DMS 273 treated with DMSO at 0.1 percent for 48 hours (cell line): ENCODE measurements at places on chromosomes 13 and 19.

DNA sequence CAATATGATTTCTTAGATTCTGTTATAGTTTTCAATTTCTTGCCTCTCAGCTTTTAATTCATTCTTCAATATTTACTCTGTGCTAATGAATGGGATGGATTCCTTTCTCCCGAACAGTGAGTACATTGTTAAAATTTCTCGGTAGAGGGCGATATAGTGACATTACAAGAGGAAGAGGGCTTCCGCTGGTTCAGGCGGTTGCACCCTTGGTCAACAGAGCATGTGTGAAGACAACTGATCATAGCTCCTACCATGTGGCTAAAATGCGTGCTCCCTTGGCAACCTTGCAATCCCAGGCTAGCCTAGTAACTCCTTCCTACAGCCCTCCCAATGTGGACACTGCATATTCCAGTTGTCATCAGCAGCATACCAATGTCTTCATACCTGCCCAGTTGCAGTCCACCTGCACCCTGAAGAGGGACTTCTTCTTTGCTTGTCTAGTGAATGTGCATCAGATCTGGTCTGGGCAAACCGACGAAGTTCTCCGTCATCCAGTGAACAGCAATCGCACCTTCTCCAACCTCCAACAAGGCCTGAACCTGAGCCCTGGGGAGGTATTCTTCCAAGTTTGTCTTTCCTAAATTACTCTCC is 653.0 kb upstream of the GPC6 start:
- DNase-seq, result no peak

- no peak for DNase-seq
These were observed 53.4 kb upstream of the AKAP11 start for GRCh38 chr13:42218576-42218975.

- DNase-seq, result no peak
These were observed 447.8 kb downstream of the SLITRK5 start for GRCh38 chr13:88118952-88119351.

DNA sequence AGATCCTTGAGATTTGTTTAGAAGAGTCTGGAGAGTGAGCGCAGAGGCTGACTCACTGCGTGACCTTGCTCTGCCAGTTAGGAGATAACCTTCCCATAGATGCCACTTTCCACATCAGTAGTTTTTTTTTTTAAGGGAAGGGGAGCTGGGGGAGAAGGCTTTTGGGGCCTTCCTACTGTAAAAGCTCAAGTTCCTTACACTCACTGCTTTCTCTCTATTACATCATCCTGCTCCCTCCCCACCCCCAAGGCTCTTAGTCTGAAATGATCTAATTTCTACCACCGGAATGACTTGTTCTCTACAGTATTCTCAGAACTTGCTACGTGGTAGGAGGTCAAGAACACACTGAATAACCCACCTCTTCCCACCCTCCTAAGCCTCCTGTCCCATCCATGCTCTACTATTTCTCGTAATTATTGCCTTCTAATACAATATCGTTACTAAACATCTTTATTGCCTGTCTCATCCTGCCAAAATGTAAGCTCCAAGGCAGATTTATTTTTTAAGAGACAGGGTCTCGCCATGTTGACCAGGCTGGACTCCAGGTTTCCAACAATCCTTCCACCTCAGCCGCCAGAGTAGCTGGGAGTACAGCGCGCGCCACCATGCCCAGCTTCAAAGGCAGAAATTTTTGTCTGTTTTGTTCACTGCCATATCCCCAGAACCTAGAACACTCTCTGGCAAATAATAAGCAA is 1.2 kb downstream of the LONP1 start:
- DNase-seq, result no peak

DNA sequence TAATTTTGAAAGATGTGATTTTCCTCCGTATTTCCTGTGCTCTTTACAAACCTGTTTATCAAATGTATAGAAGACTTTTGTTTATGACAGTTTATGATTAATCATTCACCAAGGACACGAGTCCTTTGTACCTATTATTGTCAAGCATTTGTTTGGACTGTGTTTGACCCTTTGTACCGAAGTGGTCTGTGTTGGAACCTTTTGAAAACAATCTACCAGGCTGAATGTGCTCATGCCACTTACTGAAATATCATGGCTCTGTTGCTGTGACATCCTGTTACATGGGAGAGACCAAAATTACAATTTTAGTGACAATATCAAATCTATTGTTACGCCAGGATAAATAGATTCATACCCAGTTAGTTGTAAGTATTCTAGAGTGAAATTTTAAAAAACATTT is 193.6 kb downstream of the IRS2 start:
- no peak for DNase-seq

- peak; percentile 5 for DNase-seq
These were observed 948.3 kb downstream of the SLITRK1 start for GRCh38 chr13:82934000-82934399.

DNA sequence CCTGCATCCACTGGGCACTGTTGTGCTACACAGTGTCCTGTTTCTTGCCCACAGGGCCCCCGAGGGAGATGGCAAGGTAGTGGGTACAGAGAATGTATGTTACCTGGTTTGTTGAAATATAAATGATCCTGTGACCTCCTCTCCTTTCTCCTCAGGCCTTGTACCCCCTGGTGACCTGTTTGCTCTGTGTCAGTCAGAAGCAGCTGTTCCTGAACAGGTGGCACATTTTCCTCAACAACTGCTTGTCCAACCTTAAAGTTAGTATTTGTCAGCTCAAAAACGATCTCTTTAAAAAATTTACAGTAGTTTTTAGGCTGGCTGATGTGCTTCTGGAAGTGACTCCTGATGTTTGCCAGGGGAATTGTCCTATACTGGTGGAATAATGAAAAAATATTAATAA is 105.1 kb downstream of the FRY start:
- no peak for DNase-seq

- no peak for DNase-seq
These were observed 5.2 kb downstream of the GARRE1 start for GRCh38 chr19:34259367-34260095.

- DNase-seq, result no peak
These were observed 1648.0 kb downstream of the OLFM4 start for GRCh38 chr13:54676526-54677113.

DNA sequence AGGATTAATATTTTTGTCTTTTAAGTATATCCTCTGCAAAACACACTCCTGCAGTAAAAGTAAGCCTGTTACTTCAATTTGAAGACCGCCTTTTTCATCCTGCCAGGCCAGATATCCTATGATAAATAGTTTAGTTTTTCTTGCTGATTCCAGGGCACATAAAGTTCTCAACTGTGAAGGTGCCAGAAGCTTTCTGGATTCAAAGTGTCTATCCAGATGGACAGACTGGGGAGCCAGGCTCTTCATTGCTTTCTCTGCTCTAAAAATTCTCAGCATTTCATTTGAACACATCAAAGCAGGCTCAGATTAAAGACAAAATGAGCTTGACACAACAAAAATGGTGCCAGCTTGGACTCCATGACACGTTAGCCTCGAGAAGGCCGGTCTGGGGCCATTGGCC is 53.6 kb upstream of the UBL3 start:
- DNase-seq, result no peak

GRCh38 chr19:34432797-34433196 is 4.6 kb downstream of the UBA2 start:
- DNase-seq, result no peak

DNA sequence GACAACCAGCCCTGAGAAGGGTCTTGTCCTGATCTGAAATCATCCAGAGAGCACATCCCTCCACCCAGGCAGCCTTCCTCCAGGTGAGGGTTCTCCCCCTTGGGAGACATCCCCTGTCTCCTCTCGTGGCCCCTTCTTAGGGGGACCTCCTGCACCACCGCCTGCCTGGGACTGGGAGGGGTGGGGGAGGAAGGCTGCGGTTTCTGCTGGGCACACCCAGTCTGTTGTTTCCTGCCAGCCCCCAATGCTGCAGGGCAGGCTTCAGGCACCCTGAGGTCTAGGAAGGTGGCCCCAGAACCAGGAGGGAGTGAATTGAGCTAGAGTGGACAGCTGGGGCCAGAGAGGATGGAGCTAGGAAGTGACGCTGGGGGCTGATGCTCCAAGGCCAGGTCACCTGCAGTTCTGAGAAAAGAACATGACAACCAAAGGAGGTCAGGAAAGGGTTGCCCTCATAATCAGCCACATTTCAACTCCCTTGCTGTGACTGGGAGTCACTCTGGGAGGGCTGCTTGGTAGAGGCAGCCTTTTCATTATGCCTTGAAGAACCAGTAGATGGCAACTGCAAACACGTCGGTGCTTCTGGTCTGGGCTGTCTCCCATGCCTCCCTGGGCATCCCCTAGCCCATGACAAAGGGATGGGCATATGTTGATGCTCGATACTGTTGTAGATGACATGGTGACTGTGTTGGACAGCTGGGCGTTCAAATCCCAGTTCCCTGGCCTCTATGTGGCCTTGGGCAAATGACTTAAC is 1.4 kb downstream of the ARHGEF18 start:
- DNase-seq, result no peak

DNA sequence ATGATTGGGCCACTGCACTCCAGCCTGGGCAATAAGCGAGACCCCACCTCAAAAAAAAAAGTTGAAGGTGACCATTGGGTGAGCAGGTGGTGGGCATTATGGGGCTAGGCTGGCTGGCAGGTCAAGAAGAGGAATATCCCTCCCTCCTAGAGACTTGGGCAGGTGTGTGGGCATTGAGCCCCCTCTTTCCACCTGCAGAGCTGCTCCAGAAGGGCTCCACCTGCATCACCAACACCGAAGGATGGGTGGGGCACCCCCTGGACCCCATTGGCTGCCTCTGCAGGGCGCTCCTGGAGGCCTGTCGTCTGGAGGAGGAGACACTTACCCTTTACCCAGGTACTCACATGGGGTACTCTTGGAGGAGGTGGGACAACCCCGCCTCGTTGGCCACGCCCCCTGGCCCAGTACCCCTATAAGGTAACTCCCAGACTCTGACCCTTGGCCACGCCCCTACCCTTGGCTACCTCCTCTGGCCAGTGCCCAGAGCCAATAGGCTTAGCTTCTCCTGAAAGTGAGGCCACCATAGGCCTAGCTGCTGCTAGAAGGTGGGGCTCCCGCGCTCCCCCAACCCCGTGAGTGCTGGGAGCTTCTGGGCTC is 21.9 kb downstream of the ZSWIM4 start:
- DNase-seq, result no peak

- no peak for DNase-seq
These were observed 3.3 kb downstream of the PIK3R2 start for GRCh38 chr19:18156268-18156667.

GRCh38 chr13:107461751-107462150 is 753.6 kb downstream of the LIG4 start:
- no peak for DNase-seq

GRCh38 chr13:73231471-73231870 is 172.7 kb downstream of the KLF5 start:
- no peak for DNase-seq

DNA sequence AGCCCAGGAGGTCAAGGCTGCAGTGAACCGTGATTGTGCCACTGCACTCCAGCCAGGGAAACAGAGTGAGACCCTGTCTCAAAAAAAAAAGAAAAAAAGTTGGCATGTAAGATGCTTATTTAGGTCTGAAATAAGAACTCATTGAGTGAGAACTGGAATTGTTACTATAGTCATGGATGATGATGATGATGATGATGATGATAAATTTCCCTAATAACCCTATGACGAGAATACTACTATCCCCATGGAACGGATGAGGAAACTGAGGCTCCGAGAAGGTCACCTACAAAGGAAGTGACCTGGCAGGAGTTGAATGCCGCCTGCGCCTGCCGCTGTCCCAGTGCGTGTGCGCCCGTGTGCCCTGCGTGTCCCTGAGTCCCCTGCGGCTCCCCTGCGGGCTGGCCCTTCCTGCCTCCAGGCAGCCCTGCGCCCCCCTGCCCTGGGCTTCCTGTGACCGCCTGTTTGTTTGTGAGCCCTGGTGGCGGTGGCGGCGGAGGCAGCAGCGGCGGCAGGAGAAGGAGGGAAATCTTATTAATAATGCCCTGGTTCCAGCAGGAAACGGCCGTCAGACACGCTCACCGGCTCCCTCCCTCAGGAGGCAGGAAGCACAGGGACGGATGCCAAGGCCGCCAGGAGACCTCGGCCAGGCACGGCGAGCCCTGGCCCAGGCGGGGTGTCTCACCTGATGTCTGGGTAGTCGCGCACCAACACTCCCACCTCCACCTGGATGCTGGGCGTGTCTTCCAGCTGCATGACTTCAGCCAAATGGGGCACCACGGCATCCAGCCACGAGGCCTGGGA is 29.6 kb downstream of the EXOC3L2 start:
- no peak for DNase-seq

- DNase-seq, result no peak
These were observed 20.9 kb downstream of the CEBPA start for GRCh38 chr19:33281296-33281926.

DNA sequence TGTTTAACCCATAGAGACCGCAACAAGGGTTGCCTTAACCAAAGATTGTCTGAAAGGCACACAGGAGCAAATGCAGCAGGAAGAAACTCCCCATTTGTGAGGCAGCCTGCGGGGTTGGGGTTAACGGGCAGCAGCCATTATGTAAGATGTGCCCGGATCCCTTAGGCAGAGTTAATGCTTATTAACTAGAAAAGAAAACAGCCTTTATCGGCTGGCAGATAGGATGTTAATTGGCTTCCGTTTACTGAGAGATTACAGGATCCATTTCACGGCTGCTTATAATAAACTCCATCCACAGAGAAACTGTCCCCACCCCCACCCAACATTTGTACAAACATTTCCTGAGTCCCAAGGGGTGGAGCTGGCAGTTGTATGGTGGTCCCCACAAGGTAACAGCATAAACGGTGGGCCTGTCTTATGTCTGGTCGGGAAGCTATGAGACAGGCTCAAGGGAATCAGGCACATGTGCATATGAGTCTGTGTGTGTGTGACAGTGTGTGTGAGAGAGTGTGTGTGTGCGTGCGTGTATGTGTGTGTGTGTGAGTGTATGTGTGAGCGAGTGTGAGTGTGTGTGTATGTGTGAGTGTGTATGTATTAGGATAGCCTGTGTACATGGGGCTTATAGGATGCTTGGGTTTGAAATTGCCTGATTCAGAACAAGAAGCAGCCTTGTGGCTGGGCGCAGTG is 10.5 kb downstream of the SLC25A42 start:
- DNase-seq, result no peak

DNA sequence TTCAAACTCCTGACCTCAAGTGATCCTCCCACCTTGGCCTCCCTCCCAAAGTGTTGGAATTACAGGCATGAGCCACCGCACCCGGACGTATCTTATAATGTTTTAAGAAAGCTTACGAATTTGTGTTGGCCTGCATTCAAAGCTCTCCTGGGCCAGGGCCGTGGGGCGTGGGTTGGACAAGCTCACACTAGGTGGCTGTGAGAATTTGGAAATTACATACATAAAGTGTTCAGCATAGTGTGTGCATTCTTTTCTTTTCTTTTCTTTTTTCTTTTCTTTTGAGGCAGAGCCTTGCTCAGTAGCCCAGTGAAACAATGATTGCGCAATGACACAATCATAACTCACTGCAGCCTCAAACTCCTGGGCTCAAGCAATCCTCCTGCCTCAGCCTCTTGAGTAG is 2.6 kb downstream of the ZSWIM4 start:
- DNase-seq, result no peak

DNA sequence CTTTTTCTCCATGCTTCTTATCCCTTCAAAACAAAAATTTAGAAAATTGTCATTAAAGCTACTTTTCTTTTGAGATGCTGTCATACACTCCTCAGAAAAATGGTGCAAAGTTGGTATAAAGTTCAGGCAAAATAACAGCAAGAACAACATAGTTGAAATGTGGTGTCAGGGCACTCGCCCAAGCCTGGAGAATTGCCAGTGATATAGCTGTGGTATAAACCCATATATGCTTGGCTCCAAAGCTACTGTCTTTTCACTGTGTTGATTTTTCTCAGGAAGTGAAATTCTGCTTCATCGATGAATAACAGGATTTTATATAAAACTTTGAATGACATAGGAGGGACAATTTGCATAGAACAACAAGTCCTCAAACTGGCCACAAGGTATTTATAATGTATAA is 2532.9 kb downstream of the PCDH9 start:
- DNase-seq, result no peak
